ENCODE measurements at places on chromosomes 16 and 17.

DNA sequence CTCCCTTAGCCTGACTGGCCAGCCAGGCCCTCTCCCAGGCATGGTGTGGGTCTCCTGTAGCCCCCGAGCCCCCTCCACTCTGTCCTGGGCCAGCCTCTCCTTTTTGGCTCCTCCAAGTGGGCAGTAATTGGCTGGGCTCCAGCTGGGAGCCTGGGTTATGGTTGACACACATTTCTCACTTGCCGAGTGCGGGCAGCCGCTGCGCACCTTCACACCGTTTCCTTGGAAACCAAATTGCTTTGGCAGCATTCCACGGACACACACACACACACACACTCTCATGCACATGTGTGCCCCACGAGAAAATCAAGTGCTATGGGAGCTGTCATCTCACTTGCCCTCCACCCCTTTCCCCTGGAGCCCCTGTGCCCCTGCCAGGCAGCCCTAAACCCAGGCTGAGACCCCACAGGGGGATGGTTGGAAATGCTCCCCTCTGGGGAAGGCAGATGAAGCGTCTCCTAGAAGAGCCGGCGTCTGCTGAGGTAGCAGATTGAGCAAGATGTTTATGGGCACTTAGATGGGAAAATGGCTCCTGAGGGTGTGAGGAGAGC, 402.7 kb upstream of the TNRC6C start:
- DNase-seq, result peak; percentile 76

DNA sequence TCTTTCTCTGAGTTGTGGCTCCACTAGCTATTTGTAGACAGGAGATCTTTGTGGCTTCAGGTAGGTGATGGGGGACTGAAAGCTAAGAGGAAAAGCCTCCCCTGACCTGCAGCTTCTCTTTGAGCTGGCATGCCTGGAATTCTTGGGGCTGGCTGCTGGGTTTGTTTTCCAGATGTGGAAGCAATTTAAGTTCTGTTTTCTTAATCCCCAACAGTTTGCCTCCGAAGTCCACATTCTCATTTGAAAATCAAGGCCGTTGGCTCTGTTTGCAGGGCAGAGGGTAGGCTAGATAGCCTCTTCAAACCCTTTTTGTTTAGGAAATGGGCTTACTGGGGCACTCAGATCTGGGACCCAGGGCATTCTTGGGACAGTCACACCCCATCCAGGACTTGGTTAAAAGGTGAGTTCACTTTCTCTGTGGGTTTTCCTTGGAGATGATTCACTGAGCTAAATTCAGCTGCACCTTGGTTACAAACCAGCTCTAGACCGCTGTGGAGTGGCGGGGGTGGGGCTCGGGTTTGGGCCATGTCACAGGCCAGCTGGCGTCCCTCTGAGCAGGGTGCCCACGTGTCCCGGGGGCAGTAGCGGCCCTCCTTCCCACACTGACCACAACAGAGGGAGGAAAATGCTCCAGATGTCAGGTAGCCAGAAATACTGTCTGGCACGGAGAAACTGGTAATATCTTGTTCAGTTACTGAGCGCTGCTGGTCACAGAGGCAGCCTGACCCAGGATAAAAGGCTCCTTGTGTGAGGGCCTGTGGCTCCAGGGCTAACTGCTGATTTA, 108.5 kb downstream of the RAB11FIP4 start:
- DNase-seq, result peak; percentile 82

DNA sequence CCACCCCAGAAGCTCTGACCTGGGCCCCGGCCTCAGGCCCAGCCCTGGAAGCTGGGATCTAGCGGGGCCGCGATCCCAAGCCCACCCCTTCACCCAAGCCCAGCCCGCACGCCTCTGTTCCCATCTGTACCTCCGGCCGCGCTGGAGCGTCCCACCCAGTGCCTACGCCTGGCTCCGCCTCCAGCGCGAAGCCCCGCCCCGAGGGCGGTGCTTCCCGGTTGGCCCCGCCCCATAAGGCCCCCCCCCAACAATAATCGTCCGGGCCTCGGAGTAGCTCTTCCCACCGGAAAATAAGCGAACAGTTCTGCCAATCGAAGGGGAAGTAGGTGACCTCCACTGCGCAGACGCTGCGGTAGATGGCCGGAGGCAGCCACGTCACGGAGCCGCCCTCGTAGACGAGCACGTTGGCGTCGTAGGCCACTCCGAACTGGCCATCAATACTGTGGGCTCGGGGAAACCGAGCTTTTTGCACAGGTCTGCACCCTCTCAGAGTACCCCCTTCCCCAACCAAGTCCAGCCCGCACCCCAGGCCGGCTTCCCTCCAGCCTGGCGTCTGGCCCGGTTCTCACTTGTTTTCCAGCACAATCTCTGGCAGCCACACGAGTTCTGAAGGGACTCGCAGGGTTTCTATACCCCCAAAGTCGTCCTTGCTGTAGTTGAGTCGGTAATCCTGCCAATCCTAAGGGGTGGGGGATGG, 1.1 kb downstream of the CHRNE start:
- DNase-seq, result peak; percentile 77

DNA sequence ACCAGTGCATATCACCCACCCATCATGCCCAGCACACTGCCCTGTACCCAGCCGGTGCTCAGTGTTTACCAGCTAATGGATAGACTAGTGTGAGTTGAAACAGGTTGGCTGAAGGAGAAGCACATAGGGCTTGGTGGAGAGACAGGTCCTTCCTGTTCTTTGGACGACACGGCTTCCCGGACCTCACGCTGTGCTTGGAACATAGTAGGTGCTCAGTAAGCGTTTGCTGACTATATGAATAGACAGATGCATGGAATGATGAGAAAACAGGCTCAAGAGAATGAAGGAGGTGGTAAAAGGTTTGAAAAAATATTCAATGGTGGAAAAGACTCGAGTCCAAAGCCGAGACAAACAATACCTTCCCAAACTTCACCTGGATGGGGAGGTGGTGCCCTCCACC, 6.8 kb upstream of the FADS6 start:
- no peak for DNase-seq

GRCh38 chr16:50600582-50601283, 52.5 kb downstream of the NKD1 start:
- DNase-seq, result no peak

DNA sequence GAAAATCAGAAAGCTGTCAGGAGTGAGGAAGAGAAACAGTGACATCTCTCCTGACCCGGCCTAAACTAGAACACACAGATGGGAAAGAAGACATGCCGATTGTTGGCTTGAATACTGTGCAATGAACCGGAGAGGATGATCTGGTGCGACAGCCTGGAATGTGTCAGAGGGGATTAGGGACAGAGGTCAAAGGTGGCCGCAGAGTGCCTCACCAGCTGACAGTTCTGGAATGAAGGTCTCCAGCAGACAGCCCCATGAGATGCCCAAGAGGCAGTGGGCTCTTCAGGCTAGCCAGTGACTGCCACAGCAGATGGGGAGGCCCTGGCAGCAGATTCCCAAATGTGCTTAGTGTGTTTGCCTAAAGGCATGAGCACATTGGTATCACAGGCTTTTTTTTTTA, 623.2 kb downstream of the CDH8 start:
- no peak for DNase-seq

DNA sequence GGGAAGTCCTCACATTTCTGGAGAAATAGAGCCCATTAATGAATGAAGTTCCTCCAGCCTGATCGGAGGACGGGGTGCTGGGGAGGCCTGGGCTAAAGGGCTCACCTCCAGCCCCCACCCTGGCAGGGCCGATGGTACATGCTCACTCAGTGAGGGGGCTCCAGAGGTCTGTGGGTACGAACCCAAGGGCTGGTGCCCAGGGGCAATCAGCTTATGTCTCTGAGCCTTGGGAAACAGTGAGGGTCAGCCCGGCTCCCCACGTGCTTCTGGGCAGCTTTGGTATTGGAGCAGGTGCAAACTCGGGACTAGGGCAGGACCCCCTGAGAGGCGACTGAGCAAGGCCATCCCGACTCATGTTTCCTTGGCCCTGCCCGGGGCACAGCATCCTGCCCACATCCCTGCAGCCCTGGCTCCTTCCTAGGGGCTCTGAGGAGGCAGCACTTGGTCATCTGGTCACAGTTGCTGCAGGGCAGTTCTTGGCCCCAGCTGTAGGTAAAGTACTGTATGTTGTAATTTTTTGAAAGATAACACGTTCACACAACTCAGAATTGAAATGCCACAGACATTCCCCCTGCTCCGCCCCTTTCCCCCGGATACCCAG, 969 bp upstream of the CETP start:
- no peak for DNase-seq

- DNase-seq, result no peak
Observed at GRCh38 chr17:77345260-77345910, 204.6 kb downstream of the SEC14L1 start.

DNA sequence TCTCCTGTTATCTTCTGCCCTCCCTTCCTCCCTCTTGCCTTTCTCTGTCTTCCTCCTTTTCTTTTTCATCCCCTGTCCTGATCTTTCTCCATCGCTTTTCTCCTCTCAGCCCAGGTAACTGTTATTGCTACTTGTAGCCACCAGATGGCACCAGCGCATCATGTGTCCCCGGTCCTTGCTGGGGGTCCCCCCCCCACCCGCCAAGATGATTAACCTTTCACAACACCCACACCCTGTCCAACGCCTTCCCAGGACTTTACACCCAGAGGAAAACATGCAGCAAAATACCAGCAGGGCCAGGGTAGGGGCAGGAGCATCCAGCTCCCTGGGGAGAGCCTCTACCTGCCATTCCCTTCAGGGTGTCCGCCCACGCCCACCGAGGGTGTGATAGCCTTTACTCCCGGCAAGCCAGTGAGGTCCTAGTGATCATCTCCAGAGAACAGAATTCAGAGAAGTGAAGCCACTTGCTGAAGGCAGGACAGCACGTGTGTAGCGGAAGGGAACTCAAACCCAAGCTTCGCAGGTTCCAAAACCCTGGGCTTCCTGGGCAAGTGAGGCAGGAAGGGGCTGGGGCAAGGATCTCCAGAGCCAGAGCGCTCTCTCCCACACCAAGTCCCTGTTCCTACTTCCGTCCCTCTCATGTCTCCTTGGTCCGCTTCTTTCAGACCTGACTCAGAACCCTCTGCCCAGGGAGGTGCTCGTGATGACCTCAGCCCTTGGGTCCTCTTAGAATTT, 13.4 kb upstream of the TAC4 start:
- DNase-seq, result peak; percentile 65

DNA sequence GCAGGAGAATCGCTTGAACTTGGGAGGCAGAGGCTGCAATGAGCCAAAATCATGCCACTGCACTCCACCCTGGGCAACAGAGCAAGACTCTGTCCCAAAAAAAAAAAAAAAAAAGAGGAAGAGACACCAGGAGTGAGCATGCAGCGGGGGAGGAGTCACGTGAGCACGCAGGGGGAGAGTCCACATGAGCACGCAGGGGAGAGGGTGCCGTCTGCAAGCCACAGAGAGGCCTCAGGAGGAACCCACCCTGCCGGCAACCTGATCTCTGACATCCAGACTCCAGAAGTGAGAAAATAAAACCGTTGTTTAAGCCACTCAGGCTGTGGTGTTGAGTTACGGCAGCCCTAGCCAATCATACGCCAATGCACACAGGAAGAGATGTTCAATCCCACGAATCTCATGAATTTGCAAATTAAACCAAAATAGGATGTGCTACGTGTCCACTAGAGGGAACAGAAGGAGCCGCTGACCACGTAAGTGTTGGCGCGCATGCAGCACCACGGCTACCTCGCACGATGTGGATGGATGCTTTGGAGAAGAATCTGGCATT, 42.2 kb downstream of the CCDC57 start:
- DNase-seq, result no peak

DNA sequence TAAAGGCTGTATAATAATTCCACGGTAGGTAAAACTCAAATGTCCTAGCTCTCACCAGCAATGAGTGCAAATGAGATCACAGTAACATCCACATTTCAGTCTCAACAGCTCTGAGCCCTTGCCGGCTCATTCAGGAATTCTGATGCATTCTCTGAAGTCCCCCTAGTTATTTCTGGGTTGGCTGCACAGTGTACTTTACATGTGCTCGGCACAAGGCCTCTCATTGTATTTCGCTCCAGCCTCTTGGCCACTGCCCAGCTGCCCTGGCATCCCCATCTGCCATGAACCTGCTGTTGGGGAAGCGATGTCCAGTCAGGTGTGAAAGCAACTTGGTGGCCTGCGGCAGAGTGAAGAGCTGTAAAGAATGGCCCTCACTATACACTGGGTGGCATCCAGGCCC, 14.3 kb downstream of the PRCD start:
- no peak for DNase-seq

DNA sequence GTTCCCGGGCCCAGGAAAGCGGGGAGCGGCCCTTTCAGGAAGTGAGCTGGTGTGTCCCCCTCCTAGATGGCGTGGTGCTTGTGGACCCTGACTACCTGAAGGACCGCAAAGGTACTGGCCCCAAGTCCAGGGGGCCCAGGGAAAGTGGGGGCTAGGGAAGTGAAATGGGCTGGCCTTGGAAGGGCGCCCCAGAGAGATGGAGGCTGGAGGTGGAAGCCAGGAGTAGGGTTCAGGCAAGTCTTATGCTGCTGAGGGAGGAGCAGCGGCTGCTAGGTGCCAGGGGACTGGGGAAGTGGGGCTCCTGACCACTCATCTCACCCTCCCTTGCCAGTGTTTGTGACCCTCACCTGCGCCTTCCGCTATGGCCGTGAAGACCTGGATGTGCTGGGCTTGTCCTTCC, 5.6 kb downstream of the ARRB2 start:
- DNase-seq, result no peak

DNA sequence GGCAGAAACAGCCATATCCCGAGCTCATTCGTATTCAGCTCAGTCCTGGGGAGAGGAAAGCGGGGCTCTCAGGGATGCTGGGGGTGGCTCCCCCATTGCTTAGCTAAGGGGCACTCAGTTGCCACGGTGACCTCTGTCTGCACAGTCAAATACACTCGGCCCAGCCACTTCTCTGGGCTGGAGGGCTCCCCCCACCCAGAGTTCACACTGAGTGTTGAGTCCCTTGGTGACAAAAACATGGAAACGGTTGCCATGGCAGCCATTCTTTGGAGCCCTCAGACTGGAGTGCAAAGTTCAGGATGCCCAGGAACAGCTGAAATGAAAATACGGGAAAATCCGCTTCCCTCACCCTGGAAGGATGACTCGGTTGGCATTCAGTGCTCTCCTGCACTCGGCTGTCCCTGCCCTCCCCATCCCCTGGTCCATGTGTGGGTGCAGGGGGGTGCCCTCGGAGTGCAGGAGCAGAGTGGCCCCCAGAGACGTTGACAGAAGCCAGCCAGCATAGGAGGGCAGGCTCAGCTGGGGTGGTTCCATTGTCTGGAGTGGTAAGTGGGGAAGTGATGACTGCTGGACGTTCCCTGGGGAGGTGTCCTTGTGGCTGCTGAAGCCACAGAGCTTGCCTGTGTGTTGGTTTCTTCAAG, 216.5 kb downstream of the NTN1 start:
- DNase-seq, result no peak

DNA sequence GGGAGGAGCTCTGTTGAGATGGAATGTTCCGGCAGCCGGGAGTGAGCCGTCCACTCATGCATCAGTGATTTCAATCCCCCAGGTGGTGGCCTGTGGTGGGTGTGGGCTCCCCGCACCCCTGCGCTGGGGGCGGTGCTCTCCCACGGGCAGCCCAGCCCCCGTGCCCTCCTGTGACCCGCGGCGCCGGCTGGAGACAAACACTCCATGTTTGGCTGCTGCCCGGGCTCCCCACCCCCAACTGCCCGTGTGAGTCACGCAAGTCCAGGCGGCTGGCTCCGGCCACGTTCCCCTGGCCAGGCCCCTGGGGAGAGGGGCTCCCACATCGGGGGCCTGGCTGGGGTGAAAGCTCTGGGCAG, 29.4 kb downstream of the CACNA1H start:
- peak; percentile 51 for DNase-seq
